NCI-H774 (cell line): ENCODE measurements at places on chromosomes 3 and 15.

GRCh38 chr3:179768080-179768479, 115.2 kb downstream of the USP13 start:
- DNase-seq: no peak

GRCh38 chr3:109122690-109123089, 4.8 kb upstream of the MORC1 start:
- DNase-seq: no peak

DNA sequence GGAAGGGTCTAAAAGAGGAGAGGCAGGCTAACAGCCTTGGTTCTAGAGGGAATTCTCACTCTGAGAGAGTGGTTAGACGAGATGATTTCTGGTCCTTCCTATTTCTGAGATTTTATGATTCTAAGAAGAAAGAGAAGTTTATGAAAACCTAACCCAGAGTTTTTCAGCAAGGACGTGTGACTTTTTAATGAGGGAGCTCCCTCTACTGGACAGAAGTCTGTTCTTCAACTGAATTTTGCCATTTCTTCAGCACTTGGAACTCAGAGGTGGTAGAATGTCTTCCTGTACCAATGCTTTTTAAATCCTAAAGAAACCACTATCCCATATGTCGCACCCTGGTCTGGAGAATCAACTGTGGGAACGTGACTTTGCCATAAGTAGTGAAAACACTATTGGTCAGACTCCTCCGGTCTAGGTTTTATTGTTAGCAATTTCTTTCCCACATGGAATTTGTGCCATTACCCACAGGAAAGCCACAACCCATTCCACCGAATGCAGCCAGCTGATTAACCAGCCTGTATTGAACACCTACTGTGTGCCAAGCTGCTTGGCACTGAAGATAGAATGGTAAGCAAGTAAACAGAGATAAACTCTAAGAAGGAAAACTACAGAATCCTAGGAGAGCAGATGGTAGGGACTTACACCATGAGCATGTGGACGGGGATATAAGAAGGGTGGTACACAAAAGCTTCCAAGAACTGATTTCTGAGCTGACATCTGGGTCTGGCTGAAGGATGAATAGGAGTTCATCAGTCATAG, 199.5 kb upstream of the LMCD1 start:
- DNase-seq: peak; percentile 3

DNA sequence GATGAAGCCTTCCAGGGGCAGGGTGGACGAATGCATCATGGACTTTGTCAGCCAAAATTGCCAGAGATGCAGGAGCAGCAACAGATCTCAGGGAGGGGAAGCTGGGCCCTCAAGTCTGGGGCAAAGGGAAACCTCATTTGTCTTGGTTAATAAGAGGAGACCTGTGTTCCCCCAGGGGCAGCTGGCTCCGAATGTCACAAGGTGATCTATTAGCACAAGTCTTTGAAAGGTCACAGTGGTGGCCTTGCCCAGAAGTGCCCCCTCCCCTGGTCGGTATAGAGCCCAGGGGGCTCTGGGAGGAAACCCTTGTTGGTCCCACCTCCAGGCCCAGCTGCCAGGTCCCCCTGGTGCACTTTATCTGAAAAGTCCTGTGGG, 46.2 kb downstream of the ABTB1 start:
- no peak for DNase-seq

DNA sequence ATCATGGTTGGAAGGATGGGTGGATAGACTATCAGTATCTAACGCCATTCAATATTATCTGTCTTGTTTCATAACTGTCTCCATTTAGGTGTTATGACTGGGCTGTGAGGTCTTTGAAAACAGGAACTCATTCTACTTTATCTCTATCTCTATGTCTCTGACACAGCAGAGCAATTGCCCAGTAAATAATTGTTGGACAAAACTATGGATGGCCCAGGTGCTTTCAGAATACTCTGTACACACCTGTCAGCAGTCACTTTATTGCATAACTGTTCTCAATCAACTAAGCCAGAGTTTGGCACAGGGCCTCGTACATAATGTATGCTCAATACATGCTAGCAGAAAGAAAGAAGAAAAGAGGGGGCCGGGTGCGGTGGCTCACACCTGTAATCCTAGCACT, 210.3 kb downstream of the OPA1 start:
- DNase-seq: peak; percentile 79

- no peak for DNase-seq
Observed at GRCh38 chr3:182139627-182140357, 428.1 kb downstream of the SOX2 start.

DNA sequence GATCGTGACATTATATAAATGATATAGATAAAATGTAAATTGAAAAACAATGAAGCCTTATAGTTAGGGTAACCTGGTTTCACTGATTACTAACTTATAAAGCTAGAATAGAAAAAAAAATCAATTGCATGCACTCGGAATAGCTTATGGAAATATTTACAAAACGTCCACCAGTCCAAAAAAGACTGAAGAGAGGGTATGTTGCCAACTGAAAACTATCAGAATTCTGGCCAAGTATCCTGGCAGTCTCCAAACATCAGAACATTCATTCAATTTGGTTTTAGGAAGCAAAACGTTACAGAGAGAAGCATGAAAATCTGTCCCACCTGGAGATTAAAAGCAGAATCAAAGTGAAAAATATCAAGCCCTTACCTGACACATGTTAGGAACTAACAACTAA, 892.4 kb downstream of the ROBO1 start:
- no peak for DNase-seq

- no peak for DNase-seq
Observed at GRCh38 chr3:72190050-72190449, 405.1 kb upstream of the PROK2 start.

DNA sequence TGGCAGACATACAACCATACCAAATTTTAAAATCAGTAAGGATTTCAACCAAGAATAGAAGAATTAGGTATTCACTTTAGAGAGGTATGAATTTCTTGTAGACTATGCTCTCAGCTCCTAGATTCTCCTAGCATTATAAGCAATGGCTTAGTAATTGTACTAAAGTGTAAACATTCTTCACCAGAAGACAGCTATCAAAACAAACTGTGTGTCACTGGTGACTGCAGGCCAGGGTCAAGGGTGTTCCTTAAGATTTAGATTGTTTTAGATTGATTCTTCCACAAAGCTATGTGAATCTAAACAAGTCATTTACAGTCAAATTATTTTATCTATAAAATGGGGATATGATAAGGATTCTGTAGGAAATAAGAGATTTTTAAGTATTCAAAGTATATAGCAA, 23.1 kb upstream of the GP5 start:
- no peak for DNase-seq

GRCh38 chr3:178457511-178457910, 78.7 kb upstream of the KCNMB2 start:
- DNase-seq: no peak

DNA sequence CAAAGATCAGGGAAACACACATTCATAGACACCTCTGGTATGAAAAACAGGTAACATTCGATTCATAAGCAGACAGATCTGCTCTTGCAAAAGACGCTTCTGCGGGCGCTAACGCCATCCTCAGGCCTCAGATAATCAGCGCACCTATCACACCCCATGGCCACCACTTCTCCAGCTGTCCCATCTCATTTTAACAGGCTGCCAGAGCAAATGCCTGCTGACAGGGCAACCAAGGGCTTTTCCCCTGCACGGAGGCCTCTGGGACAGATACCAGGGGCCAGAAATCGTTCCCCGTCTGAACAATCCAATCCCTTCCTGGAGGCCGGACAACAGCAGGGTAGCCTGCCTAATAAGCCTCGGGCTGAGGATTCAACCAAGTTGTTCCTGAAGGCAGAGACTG, 15.2 kb downstream of the ABCC5 start:
- no peak for DNase-seq

- DNase-seq: no peak
Observed at GRCh38 chr3:161388855-161389254, 17.5 kb upstream of the SPTSSB start.

DNA sequence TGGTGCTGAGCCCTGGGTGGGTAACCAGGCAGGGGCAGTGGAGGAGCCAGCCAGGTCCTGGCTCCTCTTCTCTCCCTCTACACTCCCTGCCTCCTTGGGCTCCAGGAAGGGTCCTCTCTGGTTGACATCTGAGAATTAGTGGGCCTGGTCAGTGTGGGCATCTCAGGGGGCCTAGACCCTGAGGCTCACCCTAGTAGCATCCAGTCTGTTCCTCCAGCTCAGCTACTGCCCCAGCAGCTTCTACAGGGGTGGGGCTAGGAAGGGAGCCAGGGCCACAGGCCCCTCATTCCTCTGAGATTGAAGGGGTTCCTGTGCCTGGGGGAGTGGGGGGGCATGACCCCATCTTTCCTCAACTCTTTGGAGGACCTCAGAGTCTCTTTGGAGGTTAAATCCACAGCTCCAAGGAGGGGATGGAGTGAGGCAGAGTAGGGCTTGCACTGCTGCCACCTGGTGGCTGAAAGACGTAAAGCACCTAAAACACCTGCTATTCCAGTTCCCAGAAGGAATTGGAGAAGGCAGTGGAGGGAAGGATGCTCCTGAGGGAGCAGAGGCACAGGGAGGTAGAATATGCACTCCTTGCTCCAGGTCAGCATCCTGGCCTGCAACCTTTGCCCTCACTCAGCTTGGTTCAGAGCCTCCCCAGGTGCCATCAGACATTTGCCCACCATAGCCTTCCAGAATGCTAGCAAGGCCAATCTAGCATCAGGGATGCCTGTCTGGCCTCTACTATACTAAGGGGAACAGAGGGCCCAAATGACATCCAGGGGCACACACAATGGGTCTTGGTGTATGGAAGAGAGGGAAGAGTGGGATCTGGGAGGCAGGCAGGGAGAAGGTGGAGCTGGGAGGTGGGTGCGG, 25.1 kb downstream of the C3orf18 start:
- no peak for DNase-seq

- DNase-seq: no peak
Observed at GRCh38 chr15:51186891-51187290, 92.2 kb upstream of the TNFAIP8L3 start.

DNA sequence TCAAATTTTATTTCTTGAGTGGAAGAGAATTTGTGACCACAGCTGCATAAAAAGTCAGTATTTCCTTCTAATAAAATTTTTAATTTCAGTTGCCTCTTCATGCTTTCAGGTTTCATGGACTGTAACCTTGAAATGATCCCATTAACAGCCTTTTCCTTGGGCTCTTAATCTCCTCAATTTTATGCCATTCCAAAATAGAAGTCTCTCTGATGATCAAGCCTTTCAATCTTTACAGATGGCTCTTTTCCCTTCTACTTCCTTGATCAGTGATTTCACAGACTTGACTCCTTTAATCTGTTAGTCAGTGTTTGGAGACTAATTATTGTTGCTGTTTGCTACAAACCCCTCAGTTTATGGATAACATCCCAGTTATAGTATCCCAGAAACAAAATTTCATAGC, 11.9 kb downstream of the TSC22D2 start:
- DNase-seq: no peak

DNA sequence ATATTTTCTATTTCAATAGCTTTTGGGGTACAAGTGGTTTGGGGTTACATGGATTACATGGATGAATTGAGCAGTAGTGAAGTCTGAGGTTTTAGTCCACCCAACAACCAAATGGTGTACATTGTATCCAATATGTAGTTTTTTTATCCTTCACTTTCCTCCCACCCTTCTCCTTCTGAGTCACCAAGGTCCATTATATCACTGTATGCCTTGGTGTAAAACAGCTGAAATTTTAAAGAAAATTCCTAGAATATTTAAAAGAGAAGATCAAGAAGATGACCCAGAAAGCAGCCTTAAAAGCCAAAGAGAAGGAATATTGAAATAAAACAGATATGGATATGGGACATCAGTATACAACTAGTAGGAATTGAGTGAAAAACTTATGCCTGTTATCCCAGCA, 204.2 kb upstream of the COL8A1 start:
- no peak for DNase-seq

DNA sequence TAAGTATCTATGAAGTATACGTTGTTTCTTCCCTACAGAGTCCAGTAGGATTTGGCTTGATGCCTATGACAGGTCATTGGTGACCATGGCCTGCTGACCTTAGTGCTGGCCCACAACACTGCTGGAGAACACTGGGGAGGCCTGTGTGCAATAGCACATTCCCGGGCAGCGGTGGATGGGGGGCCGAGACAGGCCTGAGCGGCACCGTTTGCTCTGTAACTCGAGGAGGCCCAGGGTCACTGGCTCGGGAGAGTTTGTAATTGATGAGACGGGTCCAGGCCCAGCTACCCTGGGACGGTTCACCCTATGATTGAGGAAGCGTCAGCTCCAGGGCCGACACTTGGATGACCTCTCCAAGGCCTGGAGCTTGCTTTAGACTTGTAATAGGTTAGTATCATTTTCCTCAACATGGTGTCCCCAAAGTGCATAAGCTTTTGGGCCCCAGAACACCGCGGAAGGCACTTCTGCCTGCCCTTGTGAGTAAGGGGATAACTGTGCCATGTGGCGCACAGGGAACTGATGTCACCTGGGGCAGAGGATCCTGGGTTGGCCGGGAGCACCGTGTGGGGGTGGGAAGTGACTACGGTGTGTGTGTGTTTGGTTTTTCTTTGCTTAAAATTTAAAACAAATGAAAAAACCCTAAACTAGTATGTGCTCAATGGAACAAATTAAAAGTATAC, 12.0 kb downstream of the TRPM1 start:
- DNase-seq: no peak

- no peak for DNase-seq
Observed at GRCh38 chr3:37562876-37563275, 298.8 kb upstream of the CTDSPL start.

- no peak for DNase-seq
Observed at GRCh38 chr3:58099865-58100264, 91.6 kb downstream of the FLNB start.

- DNase-seq: no peak
Observed at GRCh38 chr3:191627064-191627463, 166.1 kb downstream of the PYDC2 start.

- no peak for DNase-seq
Observed at GRCh38 chr3:299590-300301, 103.2 kb downstream of the CHL1 start.

DNA sequence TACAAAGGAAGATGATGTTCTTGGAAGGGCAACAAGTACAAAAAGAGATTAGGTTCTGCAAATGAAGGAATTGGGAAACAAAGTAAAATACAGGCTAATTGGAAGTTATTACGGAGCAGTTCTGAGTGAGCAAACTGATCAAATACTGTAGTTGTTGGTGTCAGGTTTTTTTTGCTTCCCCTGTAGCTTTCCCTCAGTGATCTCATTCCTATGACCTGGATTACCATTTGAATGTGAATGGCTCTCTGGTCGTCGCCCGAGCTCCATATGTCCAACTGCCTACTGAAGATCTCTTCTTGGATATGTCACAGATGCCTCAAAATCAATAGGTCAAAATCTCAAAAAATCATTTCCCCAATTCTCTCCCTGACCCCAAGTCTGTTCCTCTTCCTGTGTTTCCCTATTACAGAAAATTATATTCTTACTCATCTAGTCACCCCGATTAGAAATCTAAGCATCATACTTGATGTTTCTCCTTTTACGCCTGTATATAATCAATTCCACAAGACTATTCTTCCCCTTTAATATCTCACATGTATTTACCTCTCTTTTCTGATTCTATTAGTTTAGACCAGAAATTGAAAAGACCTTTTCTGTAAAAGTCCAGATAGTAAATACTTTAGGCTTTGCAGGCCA, 29.0 kb downstream of the GOLM2 start:
- no peak for DNase-seq
